ENCODE measurements at places on chromosomes 1 and 21.

DNA sequence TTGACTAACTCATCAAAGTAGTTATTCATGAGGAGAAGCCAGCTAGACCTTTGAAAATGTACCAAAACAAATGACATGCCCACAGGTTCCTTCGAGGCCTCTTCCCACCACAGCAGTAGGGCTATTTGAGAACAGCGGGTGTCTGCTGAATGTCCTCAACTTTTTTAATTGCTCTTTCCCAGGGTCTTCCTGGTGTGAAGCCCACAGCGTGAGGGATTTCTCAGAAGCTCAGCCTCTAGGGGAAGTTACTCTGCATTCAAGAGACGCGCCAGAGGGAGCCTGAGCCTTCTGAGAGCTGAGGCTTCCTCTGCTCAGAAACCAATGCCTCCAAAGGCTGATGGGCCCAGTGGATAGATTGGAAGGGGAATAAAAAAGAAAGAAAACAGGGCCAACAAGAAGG lies 153.6 kb downstream of the OLFM3 start:
- DNase-seq = no peak
- no peak overlapping the region for H3K4me3 ChIP-seq
- peaks cover 10% of the 10 kb centered on the region for H3K4me1 ChIP-seq
- H3K27me3 ChIP-seq = peaks cover 24% of the 10 kb centered on the region

DNA sequence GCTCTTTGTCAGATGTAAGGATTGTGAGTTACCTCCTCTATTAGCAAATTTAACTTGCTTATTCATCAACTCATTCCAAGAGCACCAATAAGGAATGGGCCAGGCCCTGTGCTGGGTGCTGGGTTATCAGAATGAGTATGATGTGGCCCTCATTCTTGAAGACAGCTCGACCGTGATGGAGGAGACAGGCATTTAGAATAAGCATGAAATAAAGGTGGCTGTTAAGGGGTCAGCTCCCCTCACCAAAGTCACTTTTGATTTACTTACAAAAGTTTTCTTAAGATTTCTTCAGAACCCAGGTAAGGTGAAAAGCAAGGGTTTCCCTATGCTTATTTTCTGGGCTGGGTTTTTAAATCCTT lies 15.3 kb upstream of the PADI1 start:
- no peaks in the 10 kb centered on the region for H3K36me3 ChIP-seq
- peaks cover 7% of the 10 kb centered on the region for H3K4me1 ChIP-seq
- no peak for DNase-seq
- no peaks in the 10 kb centered on the region for H3K27me3 ChIP-seq
- no peak overlapping the region for H3K4me3 ChIP-seq

GRCh38 chr1:188665477-188665876 lies 1812.2 kb downstream of the BRINP3 start:
- no peak for DNase-seq
- no peaks in the 10 kb centered on the region for H3K4me1 ChIP-seq
- no peak overlapping the region for H3K27ac ChIP-seq
- H3K36me3 ChIP-seq = no peaks in the 10 kb centered on the region
- no peaks in the 10 kb centered on the region for H3K27me3 ChIP-seq
- no peak overlapping the region for H3K4me3 ChIP-seq

DNA sequence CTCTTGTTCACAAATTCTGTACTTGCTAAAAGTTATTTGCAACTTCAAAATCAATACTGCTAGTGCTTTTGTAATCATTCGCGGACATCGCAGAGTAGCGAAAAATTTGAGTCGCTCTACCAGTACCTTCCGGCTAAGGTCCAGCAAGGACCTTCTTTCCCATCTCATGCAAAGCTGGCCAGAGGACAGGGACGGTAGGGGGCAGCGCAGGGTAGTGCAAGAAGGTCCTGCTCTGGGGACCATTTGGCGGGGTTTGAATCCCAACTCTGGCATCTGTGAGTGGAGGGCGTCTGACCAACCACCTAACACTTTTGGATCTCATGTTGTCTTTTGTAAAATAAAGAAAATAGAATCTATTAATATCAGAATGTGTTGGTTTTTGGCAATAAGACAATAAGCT lies 258.3 kb downstream of the SPATA17 start:
- no peaks in the 10 kb centered on the region for H3K36me3 ChIP-seq
- no peaks in the 10 kb centered on the region for H3K4me1 ChIP-seq
- peaks cover 17% of the 10 kb centered on the region for H3K27me3 ChIP-seq
- no peak overlapping the region for H3K4me3 ChIP-seq
- DNase-seq = no peak

GRCh38 chr1:78155121-78155520 lies 109.4 kb downstream of the GIPC2 start:
- no peaks in the 10 kb centered on the region for H3K27me3 ChIP-seq
- no peak for DNase-seq
- peaks cover 4% of the 10 kb centered on the region for H3K4me1 ChIP-seq
- no peaks in the 10 kb centered on the region for H3K36me3 ChIP-seq
- no peak overlapping the region for H3K4me3 ChIP-seq
- H3K27ac ChIP-seq = no peak overlapping the region

DNA sequence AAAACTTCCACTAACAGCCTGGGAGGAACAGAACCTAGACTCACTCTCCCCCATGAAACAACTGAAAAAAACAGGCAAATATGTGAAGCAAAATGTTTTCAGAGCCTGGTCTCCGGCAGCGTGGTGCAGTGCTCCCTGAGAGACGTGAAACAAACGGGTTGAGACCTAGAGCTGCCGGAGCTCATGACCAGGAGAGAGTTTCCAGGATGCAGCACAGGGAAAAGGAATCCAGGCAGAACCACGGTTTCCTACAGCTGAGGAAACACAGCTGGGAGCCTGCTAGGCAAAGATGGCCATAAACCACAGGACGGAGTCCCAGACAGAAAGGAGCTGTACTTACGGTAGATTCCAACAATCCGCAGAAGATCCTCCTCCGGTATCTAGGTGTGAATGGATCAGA lies 20.2 kb upstream of the SLC19A1 start:
- DNase-seq = no peak
- no peak overlapping the region for H3K27ac ChIP-seq
- H3K4me3 ChIP-seq = no peak overlapping the region
- no peaks in the 10 kb centered on the region for H3K4me1 ChIP-seq
- H3K36me3 ChIP-seq = no peaks in the 10 kb centered on the region

Measured in type B pancreatic cell (in vitro differentiated cells).